ENCODE measurements at places on chromosomes 1 and 21. TPM values are rescaled to one million over a fixed set of nuclear protein-coding genes. Genes with fewer than 3 reads are reported as not detected.

GRCh38 chr1:231214918-231215680, 25.9 kb upstream of the GNPAT start:
- DNase-seq: no peak

Gene IRF2BP2
- total RNA-seq: 74.4 TPM

- no peak for DNase-seq
Observed at GRCh38 chr1:206808615-206809014, 36.3 kb upstream of the IL10 start.

DNA sequence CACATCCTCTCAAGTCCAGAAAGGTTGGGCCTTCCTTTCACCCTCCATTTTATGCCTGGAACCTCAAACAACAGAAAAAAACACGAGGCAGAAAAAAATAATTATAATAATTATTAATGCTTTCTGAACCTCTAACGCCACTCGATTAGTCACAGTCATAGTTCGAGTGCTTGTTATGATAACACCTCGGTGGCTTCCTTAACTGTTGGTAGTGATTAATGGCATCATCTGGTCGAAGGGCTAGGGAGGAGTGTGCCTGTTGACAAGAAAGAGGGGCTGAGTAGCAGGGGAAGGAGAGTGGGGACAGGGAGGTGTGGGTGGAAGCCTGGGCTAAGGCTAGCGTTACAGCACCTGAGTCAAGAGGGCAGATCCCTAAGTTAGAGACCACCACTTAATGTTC, 21.3 kb upstream of the IL10 start:
- DNase-seq: no peak

- DNase-seq: no peak
Observed at GRCh38 chr1:234707641-234708040, 97.7 kb upstream of the IRF2BP2 start.

All from chondrocyte (in vitro differentiated cells).